ENCODE measurements at places on chromosomes 11 and 22.

DNA sequence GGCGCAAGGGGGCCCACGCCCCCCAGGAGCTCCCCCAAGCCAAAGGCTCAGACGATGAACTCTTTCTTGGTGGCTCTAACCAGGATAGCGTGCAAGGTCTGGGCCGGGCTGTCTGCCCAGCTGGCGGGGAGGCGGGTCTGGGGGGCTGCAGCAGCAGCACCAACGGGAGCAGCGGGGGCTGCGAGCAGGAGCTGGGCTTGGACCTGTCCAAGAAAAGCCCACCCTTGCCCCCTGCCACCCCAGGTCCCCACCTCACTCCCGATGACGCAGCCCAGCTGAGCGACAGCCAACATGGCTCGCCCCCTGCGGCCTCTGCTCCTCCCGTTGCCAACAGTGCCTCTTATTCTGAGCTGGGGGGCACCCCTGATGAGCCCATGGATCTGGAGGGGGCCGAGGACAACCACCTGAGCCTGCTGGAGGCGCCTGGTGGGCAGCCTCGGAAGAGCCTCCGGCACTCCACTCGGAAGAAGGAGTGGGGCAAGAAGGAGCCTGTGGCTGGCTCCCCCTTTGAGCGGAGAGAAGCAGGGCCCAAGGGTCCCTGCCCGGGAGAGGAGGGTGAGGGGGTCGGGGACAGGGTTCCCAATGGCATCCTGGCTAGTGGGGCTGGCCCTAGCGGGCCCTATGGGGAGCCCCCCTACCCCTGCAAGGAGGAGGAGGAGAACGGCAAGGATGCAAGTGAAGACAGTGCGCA, 21.6 kb upstream of the TMEM191C start:
- no peak for DNase-seq

GRCh38 chr22:47122441-47123000, 360.1 kb downstream of the TBC1D22A start:
- DNase-seq, result no peak

GRCh38 chr11:84396521-84396920, 1110.4 kb upstream of the CCDC90B start:
- DNase-seq, result no peak

GRCh38 chr11:121557348-121557747, 104.6 kb upstream of the SORL1-AS1 start:
- DNase-seq, result no peak

- DNase-seq, result no peak
Observed at GRCh38 chr11:135075740-135076139, 663.7 kb upstream of the B3GAT1 start.

GRCh38 chr11:126948563-126948962, 52.0 kb downstream of the KIRREL3 start:
- no peak for DNase-seq

Data from putamen (tissue), 1 donor.